ENCODE measurements at places on chromosomes 7 and 10. TPM values are rescaled to one million over a fixed set of nuclear protein-coding genes. Genes with fewer than 3 reads are reported as not detected.

DNA sequence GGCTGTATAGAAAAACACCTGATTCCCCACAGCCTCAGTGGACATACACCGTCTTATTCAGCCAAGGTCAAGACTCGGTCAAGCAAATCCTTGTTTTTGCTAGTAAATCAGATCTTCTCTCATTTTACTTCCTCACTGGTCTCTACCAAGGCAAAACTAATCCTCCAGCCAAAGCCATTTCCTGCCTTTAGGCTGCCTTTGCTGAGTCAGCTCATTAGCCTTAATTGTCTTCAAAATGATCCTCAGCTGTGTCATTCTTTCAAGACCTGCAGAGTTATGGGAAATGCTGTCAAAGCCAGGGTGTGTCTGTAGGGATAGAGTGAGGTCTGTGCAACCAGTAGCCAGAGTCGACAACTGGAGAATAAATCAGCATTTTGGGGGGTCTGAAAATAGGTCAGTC, 107.2 kb upstream of the FAM180A start:
- no peak overlapping the region for H3K4me3 ChIP-seq
- no peaks in the 10 kb centered on the region for H3K4me1 ChIP-seq
- no peaks in the 10 kb centered on the region for H3K27me3 ChIP-seq
- DNase-seq = no peak
- H3K36me3 ChIP-seq = no peaks in the 10 kb centered on the region

GRCh38 chr10:70137135-70137534, 4.5 kb upstream of the AIFM2 start:
- H3K27me3 ChIP-seq = no peaks in the 10 kb centered on the region
- no peak overlapping the region for H3K4me3 ChIP-seq
- no peak for DNase-seq
- no peaks in the 10 kb centered on the region for H3K36me3 ChIP-seq

DNA sequence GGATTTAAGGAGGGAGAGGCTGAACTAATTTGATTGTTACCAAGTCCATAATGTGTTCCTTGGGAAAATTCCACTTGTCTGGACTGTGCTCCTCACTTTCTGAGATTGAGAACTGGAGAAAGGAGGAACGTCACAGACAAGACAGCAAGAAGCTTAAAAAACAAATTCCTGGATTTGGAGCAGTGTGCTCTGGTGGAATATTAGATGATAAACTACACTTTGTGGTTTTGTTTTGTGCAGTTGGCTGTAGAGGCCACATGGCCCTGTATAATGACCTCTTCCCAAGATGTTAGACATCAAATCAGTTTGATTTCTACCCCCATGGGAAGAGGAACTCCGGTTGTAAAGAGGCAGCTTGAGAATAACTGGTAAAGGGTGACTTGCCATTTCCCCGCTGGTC, 421.3 kb upstream of the GALNT17 start:
- no peaks in the 10 kb centered on the region for H3K27me3 ChIP-seq
- DNase-seq = no peak
- H3K27ac ChIP-seq = no peak overlapping the region

The FKBP9 gene
- polyA plus RNA-seq = 55.0 TPM

DNA sequence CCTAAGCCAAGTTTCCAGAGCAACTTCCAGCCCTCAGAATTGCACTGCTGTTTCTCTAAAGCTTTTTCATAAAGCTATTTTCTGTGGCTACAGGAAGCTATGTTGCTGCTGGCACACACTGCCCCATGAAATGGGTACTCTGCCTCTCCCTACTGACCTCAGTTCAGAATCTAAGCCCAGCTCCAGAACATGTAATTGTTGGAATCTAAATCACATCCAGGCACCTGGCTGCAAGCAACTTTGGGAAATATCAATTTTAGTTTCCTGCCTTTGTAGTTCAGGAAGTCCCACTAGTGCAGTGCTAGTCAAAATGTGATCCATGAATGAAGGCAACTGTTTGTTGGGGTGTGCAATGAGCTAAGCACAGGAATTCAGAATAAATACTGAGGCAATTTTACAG, 226.2 kb downstream of the THSD7A start:
- no peaks in the 10 kb centered on the region for H3K27me3 ChIP-seq
- DNase-seq = no peak
- no peak overlapping the region for H3K4me3 ChIP-seq
- no peaks in the 10 kb centered on the region for H3K4me1 ChIP-seq
- H3K27ac ChIP-seq = no peak overlapping the region
- no peaks in the 10 kb centered on the region for H3K36me3 ChIP-seq

- no peak overlapping the region for H3K4me3 ChIP-seq
- H3K27ac ChIP-seq = no peak overlapping the region
Observed at GRCh38 chr10:110612087-110612486, 32.0 kb upstream of the RBM20 start.

The FAM25A gene
- not detected for polyA plus RNA-seq

DNA sequence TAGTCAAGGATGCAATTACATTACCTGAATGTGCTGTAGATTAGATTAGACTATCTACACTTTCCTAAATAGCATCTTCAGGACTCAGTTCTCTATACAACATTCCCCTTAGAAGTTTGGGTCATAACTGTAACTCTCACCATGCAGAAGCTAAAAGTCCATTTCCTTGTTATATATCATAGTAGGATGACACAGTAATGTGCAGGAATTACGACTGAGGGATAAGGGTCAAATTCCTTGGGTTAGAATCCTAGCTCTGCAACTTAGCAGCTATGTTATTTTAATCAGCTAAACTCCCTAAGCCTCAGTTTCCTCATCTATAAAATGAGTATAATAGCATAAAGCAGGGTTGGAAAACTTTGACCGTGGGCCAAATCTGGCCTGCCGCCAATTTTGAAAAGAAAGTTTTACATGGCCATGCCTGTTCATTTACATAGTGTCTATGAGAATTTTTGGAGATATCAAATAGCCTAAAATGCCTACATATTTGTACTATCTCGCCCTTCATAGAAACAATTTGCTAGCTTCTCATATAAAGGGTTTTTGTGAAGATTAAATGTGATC, 14.8 kb downstream of the NRCAM start:
- H3K4me1 ChIP-seq = no peaks in the 10 kb centered on the region
- H3K36me3 ChIP-seq = no peaks in the 10 kb centered on the region
- H3K4me3 ChIP-seq = no peak overlapping the region
- no peaks in the 10 kb centered on the region for H3K27me3 ChIP-seq
- no peak overlapping the region for H3K27ac ChIP-seq

GRCh38 chr7:45053941-45054340, 34.8 kb downstream of the NACAD start:
- no peaks in the 10 kb centered on the region for H3K36me3 ChIP-seq
- H3K27ac ChIP-seq = no peak overlapping the region
- peak; percentile 68 for DNase-seq
- H3K4me1 ChIP-seq = no peaks in the 10 kb centered on the region
- no peaks in the 10 kb centered on the region for H3K27me3 ChIP-seq
- H3K4me3 ChIP-seq = no peak overlapping the region

The CARD11 gene
- 0.18 TPM for polyA plus RNA-seq

The SPDYE5 gene
- polyA plus RNA-seq = not detected

The EPHB4 gene
- polyA plus RNA-seq = 4.5 TPM

DNA sequence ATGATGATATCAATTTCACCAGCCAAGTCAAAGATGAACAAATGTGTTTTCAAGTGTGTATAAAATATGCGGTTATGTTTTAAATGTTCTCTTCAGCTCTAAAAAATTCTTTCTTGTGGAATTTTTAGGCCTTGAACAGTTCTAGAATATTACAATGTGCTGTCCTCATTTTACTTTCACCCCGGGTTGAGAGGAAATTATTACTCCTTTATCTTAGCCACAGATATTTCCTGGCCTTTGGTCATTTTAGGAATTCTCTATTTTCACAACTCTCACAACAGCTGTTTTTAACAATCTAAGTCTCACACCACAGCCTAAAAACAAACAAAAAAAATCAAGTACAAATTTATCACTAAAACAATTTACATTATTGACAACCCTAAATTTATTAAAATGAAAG, 112.2 kb upstream of the HGF start:
- no peaks in the 10 kb centered on the region for H3K36me3 ChIP-seq
- H3K4me1 ChIP-seq = no peaks in the 10 kb centered on the region
- no peaks in the 10 kb centered on the region for H3K27me3 ChIP-seq
- no peak for DNase-seq

DNA sequence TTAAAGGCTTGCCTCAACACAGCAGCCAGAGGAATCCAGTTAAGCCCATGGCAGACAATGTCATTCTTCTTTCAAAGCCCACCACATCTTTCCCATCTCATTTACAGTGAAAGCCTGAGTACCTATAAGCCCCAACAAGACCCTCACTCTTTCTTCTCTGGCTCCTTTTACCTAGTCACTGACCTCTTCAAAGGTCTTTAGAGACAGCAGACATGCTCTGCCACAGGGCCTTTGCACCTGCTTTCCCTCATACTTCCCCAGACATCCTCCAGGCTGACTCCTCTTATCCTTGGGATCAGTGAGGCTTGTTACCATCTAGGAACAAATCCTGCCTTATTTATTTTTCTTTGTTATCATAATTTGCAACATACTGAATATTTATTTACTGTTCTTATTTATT, 17.8 kb downstream of the HYAL4 start:
- H3K27me3 ChIP-seq = no peaks in the 10 kb centered on the region
- peaks cover 5% of the 10 kb centered on the region for H3K4me1 ChIP-seq
- no peak for DNase-seq

The OR2A1 gene
- 0.59 TPM for polyA plus RNA-seq

DNA sequence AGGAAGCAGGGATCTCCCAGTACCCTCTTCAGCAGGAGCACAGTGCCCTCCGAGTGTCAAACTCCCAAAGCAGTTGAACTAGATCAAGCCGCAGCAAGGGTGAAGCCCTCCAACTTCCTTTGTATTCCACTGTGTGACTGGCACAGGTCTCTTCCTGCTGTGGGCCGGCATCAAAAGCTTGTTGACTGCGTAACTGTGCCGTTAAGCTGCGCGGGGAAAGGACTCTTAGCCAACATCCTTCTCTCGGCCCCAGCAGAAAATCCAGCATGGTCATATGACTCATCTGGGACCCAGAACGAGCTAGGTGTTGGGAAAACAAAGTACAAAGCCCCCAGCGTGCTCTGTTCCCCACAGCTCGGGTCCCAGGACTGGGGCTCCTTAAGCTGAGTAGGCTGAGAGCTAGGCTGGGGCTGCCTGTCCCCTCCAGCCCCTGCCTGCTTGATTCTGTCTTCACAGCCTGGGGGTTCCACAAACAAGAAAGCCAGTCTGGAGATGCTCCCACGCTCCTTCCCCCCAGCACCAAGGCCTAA, 52.2 kb downstream of the COL17A1 start:
- no peak for DNase-seq
- no peak overlapping the region for H3K27ac ChIP-seq
- H3K4me1 ChIP-seq = no peaks in the 10 kb centered on the region
- no peak overlapping the region for H3K4me3 ChIP-seq
- H3K36me3 ChIP-seq = no peaks in the 10 kb centered on the region
- no peaks in the 10 kb centered on the region for H3K27me3 ChIP-seq

The PNLIPRP1 gene
- polyA plus RNA-seq = 1.5 TPM

The PNLIPRP3 gene
- polyA plus RNA-seq = not detected

- DNase-seq = no peak
- H3K36me3 ChIP-seq = no peaks in the 10 kb centered on the region
- no peak overlapping the region for H3K27ac ChIP-seq
- H3K4me1 ChIP-seq = no peaks in the 10 kb centered on the region
Observed at GRCh38 chr10:53716156-53716555, 943.6 kb upstream of the MBL2 start.

- no peaks in the 10 kb centered on the region for H3K36me3 ChIP-seq
- DNase-seq = no peak
- no peaks in the 10 kb centered on the region for H3K4me1 ChIP-seq
- H3K27ac ChIP-seq = no peak overlapping the region
Observed at GRCh38 chr10:52424341-52424740, 110.3 kb downstream of the DKK1 start.

DNA sequence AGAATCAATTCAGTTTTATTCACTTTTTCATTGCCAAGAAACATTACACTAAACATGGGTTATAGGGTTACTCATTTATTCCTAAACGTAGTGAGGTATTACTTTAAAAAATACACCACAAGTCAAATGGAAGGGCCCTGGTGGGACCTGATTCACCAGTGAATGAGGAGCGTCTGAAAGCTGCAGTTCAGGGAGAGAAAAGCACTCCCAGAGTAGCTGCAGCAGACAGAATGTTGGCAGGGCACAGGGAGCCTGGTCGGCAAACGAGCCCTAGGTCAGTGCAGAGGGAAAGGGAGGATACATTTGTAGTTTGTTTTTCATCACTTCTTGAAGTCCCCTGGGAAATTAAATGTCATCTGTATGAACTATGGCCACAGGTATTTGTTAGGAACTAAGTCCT, 361.7 kb upstream of the ETV1 start:
- no peak overlapping the region for H3K4me3 ChIP-seq
- no peaks in the 10 kb centered on the region for H3K36me3 ChIP-seq
- H3K27me3 ChIP-seq = no peaks in the 10 kb centered on the region
- no peak for DNase-seq

The FAM237B gene
- polyA plus RNA-seq = not detected

Data from aorta (tissue), 5 donors.